Stimulated activated CD4-positive, alpha-beta T cell treated with anti-CD3 and anti-CD28 coated beads, Interleukin-1b, Interleukin-23, amount 100 ng/mL, for 4 hours (primary cell): ENCODE measurements at places on chromosomes 12 and 14.

DNA sequence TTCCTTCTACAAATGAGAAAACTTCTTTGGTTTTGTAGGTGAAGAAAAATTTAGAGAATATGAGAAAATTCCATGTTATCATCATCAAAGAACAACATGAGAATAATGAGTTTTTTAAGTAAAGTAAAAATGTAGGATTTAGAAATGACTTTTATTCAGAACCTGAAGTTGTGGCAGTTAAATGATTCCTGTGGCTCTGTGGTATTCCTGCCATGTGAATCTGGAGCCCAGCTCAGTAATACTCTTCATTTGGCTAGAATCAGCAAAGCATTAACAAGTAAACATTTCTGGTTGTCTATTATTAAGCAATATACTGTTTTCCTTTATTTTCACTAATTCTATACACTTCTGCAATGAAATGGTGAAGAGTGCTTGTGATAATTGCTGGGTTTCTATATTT is 95.6 kb upstream of the E2F7 start:
- DNase-seq, result no peak

GRCh38 chr14:37195327-37195726 is 2.4 kb upstream of the MIPOL1 start:
- no peak for DNase-seq

DNA sequence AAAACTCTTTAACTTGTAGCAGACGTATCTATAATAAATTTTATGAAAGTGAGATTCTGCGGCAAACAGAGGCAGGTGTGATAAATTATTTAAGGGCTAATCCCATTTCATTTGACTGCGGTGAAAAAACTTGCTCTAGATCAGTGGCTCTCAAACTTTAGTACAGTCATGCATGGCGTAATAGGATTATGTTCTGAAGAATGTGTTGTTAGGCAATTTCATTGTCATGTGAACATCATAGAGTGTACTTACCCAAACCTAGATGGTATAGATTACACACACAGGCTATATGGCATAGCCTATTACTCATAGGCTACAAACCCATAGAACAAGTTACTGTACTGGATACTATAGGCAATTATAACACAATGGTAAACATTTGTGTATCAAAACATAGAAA is 83.7 kb downstream of the HEATR5A start:
- no peak for DNase-seq

DNA sequence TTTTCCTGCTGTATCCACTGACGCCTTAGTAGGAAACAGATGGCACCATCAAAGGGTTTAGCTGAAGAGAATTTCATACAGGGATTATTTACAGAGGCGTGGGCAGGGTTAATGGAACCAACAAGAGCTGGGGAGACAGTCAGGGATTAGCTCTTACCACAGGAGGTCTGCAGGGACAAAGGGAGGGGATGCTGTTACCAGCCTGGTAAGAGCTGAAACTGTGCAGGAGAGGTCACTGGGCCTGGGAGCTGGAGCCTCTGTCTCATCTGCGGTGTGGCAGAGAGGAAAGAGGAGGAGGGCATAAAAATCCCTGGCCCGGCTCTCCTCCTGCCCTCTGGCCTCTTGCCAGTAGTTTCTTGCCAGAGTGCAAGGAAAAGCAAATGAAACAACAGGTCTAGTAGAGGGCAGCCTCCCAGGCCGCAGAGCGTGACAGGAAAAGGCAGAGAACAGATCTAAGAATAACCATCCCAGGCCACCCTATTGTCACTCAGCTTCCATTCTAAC is 18.9 kb upstream of the POC1B start:
- no peak for DNase-seq

DNA sequence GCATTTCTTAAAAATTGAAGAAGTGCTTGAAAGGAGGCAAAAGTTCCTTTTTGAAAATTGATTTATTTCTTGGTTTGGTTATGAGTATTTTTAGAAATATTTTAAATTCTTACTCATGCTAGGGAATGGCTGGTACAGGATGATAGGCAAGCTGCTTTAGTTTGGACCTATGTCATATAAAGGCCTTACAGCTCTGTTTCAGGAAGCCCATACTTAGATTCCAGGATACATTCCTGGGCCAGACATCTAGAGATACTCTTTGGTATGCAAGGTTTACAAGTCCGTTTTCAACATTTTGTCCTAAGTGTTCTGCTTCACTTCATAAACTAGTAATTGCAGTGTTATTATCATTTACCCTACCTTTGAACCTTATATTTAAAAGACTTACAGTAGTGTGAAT is 186.8 kb downstream of the FUT8 start:
- no peak for DNase-seq

- no peak for DNase-seq
Measured at GRCh38 chr12:52229836-52230343, 3.2 kb upstream of the KRT7 start.

GRCh38 chr12:53499266-53500141 is at the start of gene MAP3K12:
Gene MAP3K12, minus strand, starts transcription at chr12:53499458. Its CDS starts 12,067 bp downstream, at chr12:53487391.
- DNase-seq, result peak; percentile 25

DNA sequence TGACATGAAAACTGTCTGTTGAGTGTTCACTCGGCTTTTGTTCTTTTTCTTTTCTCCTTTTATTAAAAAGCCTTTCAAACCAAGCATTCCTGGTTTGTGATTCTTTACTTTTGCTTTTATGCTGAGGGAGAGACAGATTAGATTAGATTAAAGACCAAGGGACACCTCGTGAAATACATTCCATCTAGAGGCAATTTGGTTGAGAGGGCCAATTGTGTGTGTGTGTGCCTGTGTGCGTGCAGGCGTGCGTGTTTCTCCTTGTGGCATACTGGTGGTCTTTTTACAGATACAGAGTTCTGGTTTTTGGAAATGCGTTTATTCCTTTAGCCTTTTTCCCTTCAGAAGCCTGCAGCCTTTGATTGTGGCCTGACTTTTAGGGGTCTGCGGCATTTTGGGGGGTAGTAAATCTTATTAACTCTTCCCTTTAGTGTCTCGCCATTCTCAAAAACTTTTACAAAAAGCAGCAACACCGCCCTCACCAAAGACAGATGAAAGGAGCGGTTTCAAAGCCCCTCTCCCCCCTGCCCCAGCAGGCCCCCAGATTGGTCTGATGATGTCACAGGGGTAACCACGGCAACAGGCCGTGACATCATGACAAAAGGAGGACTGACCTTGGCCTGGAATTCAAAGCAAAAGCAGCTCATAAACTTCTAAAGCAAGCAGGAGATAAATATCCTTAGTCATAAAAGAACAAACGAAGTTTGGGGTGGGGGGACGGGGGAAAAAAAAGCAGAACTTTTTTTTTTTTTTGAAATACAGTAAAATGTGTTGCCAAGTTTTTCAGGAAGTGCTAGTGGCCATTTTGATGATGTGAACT is 84.1 kb upstream of the TBX3 start:
- DNase-seq, result no peak
